Activated CD8-positive, alpha-beta memory T cell treated with anti-CD3 and anti-CD28 coated beads for 1 hour (primary cell): ENCODE measurements at places on chromosomes 3 and 15.

DNA sequence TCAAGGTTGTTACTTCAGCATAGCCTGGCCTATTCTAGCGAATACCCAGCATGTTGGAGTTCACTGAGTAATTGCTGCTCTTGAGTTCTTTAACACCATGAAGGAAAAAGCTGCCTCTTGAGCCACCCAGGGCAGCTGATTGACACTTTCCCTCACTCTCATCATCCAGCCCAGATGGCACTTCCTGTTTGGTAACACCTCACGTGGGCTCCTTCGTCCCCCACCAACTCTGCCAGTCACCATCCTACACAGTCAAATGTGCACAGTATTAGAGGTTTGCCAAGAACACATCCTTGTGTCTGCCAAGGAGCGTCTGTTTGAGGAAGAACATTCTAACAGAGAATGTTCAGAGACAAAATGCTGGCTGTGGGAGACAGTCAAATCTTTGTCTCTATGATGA, 266.3 kb downstream of the RPLP1 start:
- DNase-seq: no peak

GRCh38 chr3:17390785-17391184, 351.6 kb downstream of the TBC1D5 start:
- DNase-seq: no peak

DNA sequence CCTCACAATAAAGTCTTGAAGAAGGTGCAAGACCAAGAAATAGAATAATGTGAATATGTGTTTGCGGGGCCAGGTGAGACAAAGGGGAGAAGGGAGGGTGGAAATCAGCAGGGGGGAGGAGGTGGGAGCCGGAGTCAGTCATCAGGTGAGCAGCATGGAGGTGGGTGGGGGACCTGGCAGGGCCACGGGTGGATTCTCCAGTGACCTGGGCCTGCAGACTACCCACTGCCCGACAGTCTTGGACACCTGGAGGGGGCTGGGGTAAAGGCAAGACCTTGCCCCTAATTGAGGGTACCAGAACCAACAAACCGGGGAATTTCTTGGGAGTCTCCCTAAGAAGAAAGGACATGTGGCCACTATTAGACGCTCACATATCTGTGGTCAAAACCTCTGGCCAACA, 95.8 kb downstream of the CHSY1 start:
- no peak for DNase-seq

GRCh38 chr3:159882790-159883779, 105.5 kb upstream of the IL12A start:
- DNase-seq: no peak

GRCh38 chr15:69559440-69560190, 107.0 kb downstream of the RPLP1 start:
- DNase-seq: no peak

- DNase-seq: no peak
Measured at GRCh38 chr15:49101536-49101935, 53.9 kb downstream of the COPS2 start.

- no peak for DNase-seq
Measured at GRCh38 chr3:125684199-125684598, 88.9 kb upstream of the OSBPL11 start.

GRCh38 chr3:138594150-138594934, at the start of gene CEP70:
CEP70 (minus strand) TSS chr3:138594260; CDS start chr3:138572927, 21,333 bp downstream.
- DNase-seq: peak; percentile 75

- DNase-seq: no peak
Measured at GRCh38 chr3:59839283-59839682, 789.5 kb upstream of the CFAP20DC start.

GRCh38 chr3:186871403-186871924, 29.0 kb downstream of the ADIPOQ start:
- no peak for DNase-seq

DNA sequence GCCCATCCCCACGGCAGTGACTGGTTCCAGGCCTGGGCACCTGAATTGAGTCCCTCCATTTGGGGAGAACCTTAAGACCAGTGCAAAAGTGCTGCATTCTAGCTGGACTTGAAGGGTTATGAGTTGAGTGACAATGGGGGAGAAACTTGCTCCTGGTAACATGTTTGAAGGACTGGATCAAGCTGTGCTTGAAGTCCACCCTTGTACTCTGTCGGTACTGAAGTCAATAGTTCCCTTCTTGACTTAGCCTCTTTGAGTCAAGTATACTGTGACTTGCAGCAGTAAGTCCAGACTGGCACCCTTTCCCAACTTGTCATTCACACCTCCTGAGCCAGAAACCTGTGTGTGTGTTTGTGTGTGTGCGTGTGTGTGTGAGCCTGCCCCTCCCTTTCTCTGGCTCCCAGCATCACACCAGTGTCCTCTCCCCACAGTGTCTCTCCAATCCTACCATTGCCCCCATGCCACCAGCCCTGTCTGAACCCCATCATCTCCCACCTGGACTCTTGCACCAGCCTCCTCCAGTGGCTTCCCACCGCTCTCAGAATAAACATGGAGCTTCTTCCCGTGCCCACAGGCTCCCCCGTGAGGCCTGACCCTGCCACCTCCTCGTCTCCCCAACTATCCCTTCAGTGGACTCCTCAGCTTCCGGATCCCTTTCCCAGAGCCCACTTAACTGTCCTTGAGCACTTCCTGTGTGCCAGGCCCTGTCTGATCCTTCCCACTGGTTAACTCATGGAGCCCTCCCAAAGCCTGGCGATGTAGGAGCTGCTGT, 10.2 kb upstream of the FBLN2 start:
- no peak for DNase-seq

- DNase-seq: no peak
Measured at GRCh38 chr3:37924453-37924852, 62.8 kb downstream of the CTDSPL start.

DNA sequence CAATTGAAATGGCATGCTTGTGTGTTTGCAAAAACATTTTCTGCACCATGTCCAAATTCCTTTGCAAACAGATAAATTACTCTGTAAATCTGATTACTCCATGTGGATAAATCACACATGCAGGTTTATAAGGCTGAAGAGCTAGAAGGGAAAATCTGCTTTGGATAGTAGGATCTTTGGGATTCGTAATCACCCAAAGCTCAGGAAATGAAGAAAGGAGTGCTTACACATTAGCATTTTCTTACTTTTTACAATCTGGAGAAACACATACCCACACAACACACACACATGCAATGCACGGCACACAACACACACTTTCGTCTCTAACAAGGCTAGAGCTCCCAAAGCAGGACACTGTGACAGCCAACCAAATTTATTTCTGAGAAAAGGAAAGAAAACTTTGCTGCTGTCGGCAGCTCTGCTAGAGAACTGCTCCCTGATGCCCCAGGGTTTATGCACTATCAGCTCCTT, 2.1 kb downstream of the LSAMP start:
- no peak for DNase-seq

- no peak for DNase-seq
Measured at GRCh38 chr3:194760494-194761137, 74.9 kb downstream of the FAM43A start.

GRCh38 chr3:178041931-178042330, 494.3 kb upstream of the KCNMB2 start:
- no peak for DNase-seq

DNA sequence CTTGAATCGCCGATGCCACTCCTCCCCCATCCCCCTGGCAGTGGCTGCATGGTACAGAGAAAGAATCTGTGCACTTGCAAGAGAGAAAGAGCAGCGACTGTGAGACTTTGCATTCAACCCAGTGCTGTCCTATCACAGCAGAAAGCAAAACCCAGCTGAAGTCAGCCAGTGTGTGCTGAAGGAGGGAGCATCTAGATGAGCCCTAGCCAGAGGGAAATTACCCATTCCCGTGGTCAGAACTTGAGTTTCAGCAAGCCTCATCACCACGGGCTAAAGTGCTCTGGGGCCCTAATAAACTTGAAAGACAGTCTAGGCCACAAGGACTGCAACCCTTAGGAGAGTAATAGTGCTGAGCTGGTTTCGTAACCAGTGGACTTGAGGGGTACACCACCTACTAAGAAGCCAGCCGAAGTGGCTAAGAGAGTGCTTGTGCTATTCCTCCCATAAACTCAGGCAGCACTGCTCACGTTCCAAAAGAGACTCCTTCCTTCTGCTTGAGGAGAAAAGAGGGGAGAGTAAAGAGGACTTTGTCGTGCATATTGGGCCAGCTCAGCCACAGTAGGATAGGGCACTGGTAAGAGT, 15.2 kb upstream of the PIK3R4 start:
- no peak for DNase-seq

DNA sequence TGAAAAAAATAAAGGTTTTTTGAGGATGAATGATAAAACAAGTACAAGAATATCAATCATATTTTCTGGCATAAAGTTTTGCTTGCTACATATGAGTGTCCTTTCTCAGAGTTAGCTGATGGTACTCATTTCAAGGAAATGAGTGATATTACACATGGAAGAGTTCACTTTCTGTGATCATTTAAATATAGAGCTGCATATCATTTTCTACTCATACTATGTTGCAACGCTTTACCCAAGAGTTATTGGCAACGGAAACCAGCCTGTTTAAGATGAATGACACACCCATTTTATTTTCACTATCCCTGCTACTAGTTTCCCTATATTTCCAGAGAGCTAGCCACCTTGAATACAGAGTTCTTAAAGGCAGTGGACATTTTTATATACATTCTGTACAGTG, 35.4 kb upstream of the RBMS3 start:
- no peak for DNase-seq

GRCh38 chr3:2921903-2922302, 188.3 kb downstream of the IL5RA start:
- no peak for DNase-seq

DNA sequence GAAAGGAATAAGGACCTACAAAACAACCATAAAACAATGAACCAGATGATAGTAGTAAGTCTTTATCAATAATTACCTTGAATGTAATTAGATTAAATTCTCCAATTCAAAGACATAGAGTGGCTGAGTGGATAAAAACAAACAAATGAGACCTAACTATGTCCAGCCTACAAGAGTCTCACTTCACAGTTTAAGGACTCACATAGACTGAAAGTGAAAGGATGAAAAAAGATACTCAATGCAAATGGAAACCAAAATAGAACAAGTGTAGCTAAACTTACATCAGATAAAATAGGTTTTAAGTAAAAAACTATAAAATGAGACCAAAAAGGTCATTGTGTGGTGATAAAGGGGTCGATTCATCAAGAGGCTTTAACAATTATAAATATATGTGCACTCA, 21.9 kb upstream of the NR1I2 start:
- no peak for DNase-seq

DNA sequence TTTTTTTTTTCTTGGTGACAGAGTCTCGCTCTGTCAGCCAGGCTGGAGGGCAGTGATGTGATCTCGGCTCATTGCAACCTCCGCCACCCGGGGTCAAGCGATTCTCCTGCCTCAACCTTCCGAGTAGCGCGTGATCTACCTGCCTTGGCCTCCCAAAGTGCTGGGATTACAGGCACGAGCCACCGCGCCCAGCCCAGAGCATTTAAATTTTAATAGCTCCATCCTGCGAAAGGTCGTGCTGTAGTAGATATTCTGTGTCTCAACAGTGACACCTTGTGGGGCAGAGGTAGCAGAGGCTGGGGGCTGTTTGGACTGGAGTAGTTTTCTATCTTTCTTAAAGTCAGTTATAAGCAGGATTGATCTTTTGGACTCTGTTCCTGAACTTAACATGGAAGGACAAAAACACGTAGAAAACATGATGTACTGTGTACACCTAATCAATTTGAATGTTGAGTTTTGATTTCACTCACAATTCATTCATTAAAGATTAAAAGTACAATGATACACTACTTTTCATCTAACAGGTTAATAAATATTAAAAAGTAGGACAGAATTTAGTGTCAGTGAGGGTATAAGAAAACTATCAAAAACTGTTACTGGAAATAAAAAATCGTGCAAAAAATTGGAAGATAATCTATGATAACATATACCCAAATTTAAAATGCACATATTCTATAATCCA, 11.0 kb upstream of the PDCD6IP start:
- peak; percentile 36 for DNase-seq

DNA sequence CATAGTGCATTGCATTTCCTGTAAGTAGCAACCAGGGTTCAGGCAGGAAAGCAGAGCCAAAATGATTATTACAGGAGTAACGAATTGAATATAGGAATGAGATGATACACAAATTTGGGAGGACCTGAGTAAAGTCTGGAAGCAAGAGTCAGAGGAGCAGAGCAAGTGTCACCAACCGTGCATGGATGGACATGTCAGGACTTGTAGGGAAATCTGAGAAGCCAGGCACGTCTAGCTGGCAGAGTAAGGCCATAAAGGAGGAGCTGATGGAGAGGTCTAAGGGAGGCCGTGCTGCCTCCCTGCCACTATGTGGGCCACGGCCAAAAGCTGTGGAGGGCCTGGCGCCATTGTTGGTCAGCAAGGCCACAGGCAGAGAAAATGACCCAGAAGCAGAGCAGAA, 22.4 kb downstream of the GJD2 start:
- no peak for DNase-seq

DNA sequence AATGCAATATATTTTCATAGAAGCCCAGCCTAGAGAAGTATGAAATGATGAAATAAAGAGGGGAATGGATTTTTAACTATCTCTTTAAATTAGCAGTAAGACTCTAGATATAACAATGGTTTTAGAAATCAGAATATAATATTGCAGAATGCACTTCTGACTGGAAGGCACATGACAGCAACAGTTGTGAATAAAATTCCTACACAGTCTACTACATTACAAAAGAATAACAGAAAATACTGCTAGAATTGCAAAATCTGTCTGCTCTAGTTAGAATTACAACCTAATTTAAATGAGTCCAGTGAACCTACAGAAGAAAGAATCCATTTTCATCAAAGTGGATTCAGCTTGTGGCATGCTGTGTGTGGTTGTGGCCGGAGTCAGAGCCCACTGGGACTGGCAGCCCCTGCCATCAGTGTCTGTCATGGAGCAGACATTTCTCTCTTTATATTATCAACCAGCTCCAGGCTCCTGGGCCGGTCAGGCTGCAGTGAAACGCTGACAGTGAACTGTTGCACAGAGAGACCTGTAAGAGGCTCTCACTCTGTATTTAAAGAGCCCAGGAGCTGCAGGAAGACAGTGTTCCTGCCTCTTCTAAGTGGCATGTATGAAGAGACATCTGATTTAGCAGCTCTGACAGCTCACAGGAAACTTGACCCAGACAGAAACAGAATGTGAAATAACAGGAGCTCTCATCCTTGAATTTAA, 1523.8 kb upstream of the CADM2 start:
- no peak for DNase-seq

DNA sequence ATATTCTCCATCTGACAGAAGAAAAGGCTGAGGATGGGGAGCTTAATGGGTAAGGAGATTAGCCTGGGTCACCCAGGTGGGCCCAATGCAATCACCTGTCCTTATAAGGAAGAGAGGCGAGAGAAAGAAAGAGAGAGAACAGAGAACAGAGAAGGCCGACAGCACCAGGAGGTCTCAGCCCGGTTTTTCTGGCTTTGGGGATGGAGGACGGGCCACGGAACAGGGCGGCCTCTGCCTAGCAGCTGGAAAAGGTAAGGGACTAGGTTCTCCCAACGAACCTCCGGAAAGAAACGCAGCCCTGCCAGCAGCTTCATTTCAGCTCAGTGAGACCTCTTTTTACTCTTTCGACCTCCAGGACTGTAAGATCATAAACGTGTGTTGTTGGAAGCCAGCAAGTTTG, 196.0 kb upstream of the LYSMD4 start:
- DNase-seq: no peak

DNA sequence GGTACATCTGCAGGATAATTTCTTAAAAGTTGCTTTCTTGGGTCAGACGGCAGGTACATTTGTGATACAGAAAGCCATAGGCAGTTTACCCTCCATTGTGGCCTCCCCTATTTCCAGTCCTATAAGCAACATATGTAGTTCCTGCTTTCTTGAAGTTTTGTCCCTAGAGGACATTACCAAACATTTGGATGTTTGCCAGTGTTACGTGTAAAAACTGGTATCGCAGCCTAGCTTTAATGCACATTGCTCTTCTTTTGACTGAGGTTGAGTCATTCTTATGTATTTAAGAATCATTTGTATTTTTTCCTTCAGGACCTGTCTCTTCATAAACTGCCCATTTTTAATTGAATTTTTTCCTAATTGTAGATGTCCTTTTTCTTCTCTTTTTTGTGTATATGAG, 114.3 kb downstream of the DIPK2A start:
- no peak for DNase-seq
